Stimulated activated CD4-positive, alpha-beta T cell treated with anti-CD3 and anti-CD28 coated beads, TNF-alpha, amount 100 ng/mL, for 1 hour (primary cell): ENCODE measurements at places on chromosomes 12 and 14.

DNA sequence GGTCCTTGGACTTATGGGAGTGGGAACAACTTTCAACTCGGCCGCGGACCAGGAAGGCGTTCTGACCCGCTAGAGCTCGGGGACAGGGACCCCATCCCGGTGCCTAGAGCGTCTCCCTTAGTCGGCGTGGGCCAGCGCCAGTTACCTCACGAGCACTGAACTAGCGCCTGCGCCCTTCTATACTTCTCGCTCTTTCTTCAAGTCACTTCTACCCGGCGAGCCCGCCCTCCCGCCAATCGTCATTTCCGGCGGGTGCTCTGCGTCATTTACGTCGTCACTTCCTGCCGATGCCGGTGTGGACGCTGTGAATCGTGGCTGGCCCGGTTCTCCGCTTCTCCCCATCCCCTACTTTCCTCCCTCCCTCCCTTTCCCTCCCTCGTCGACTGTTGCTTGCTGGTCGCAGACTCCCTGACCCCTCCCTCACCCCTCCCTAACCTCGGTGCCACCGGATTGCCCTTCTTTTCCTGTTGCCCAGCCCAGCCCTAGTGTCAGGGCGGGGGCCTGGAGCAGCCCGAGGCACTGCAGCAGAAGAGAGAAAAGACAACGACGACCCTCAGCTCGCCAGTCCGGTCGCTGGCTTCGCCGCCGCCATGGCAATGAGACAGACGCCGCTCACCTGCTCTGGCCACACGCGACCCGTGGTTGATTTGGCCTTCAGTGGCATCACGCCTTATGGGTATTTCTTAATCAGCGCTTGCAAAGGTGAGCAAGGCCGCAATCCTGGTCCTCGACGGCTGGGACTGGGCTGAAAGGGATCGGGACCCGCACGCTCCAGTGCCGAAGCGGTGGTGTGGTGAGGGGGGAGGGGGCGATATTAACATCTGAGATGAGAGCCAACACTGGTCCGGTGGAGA lies at the start of gene STRAP:
TSS of gene STRAP (plus strand) at position 270 of the 854 bp plus-strand sequence. CDS start at position 591, 321 bp downstream.
- DNase-seq = peak; percentile 88

DNA sequence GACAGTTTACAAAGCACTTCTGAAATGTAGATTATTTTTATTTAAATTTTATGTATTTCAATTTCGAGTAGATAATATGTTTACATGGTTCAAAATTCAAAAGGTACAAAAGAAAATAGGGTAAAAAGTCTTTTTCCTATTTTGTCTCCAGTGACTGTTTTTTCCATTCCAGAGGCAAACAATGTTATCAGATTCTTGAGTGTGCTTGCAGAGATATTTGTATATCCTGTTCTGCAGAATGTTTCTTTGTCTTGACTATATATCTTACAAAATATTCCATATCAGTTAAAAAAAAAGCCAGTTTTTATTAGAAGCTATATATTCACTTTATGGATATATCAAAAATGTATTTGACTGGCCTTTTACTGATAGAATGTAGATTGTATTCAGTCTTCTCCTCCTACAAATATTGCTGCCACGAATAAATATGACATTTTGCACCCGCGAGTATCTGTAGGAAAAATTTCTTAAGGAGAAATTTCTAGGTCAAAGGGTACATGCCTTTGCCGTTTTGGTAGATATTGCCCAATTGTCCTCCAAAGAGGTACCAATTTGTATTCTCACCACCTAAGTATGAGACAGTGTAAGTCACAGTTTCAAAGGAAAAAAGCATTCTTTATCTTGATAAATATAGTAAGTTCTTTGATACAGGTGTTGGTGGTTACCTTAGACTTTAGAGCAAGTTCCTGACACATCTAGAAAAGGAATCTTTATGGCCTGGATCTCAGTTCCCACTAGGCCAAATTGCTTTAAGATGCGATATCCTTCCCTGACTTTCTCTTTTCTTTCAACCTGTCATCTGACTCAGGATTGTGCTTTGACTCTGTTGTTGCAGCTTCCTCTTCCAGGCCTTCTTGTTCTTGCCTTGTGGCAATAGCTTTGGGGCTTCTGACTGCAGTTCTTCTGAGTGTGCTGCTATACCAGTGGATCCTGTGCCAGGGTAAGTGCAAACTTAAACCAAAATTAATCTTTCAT lies 2.3 kb downstream of the KLRG1 start:
- no peak for DNase-seq

DNA sequence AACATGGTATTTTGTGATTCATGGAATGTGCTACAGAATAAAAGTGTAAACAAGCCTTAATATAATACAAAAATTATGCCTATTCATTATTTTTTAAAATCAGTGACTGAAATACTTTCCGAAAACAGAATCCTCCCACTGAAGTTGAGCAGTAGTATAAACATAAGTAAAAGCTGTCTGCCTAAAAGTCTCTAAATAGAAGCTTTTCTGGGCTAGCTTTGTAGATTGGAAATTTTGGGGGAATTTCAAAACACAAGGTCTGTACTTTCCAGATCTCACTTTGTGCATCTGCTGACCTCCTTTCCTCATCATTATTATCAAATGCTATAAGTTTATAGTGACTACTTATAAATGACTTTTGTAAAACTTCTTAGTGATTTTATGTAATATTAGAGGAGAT lies 80.4 kb upstream of the TRHDE start:
- DNase-seq = no peak

DNA sequence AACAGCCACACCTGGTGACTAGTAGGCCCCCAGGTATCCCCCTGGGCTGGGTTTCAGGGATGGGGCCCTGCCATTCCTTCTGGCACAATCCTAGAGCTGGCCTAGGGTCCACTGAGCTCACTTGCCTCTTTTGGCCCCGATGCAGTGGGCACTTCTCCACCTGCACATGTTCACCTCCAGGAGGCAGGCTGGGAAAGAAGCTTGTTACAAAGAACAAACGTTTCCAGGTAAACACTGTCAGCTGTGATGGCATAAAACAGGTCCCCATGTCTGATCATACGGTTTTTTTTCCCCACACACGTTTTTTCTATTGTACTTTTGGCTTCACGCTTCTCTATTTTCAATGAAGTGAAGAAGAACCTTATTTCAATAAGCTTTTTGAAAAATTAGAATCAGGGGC lies 15.8 kb upstream of the HVCN1 start:
- no peak for DNase-seq

GRCh38 chr14:104751539-104752422 lies 1.2 kb upstream of the SIVA1 start:
- DNase-seq = no peak

DNA sequence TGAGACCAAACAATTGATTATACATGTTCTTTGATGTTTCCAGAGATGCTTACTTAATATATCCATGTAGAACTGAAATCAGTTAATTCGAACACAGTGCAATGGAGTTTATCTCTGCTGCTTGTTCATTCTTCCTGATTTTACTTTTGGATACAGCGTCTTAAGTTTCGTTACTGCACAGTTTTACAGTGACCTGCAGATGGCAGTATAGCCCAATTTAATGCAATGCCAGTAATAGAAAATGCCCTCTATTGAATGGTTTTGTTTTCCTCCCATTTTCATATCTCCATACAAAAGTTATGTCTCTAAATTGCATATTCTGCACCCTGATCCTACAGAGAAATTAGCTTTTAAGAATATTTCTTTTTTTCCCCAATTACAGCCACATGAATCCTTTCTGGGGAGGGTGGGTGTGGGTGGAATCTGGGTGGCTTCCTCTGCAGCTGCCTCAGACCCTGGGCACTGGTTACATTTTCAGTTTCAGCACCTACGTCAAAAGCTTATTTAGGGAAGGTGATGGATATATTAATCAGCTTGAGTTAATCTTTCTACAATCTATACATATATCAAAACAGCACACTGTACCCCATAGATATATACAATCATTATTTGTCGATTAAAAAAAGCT lies 101.1 kb upstream of the DCD start:
- no peak for DNase-seq

DNA sequence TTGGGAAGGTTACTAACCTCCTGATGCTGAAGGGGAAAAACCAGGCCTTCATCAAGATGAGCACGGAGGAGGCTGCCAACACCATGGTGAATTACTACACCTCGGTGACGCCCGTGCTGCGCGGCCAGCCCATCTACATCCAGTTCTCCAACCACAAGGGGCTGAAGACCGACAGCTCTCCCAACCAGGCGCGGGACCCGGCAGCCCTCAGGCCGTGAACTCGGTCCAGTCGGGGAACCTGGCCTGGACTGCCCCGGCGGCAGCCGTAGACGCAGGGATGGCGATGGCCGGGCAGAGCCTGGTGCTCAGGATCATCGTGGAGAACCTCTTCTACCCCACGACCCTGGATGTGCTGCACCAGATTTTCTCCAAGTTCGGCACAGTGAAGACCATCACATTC lies 133.0 kb upstream of the FUT8 start:
- DNase-seq = no peak

- no peak for DNase-seq
Observed at GRCh38 chr12:70154087-70154638, 89.1 kb upstream of the CNOT2 start.

- DNase-seq = no peak
Observed at GRCh38 chr14:105878125-105878524, 351.7 kb downstream of the TMEM121 start.

GRCh38 chr14:98167705-98168104 lies 1104.3 kb downstream of the BCL11B start:
- DNase-seq = no peak

- no peak for DNase-seq
Observed at GRCh38 chr14:76232800-76233199, 81.1 kb downstream of the GPATCH2L start.

GRCh38 chr14:46819117-46819516 lies 167.5 kb upstream of the RPL10L start:
- DNase-seq = no peak

DNA sequence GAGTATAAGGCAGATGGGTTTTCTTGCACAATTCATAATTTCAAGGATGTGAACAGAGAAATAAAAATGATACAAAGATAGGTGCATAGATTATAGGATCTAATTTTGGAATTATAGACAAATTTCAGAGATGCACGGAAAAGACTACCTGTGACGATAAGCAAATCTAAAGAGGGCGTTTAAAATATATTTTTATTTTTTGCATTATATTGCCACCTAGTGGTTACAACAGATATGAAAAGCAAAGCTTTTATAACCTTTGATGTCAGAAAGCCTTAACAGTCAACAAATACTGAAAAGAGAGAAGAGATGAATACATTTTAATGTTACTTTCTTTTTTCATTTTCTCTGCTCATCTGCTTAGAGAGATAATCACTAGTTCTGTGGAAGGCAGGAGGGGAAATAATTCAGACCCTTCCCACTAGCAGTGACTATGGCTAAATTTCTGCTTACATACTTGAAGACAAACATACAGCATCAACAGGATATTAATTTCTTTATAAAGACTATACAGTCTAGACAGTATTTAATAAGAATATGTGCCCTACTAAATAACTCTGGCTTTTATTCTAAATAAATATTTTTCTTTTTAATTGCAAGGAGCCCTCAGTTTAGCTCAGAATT lies 46.3 kb downstream of the NTS start:
- no peak for DNase-seq

GRCh38 chr12:108295641-108296040 lies 43.5 kb downstream of the CMKLR1 start:
- no peak for DNase-seq
